ENCODE measurements at places on chromosomes 6 and 20.

GRCh38 chr6:60991427-60992028 lies 1294.5 kb downstream of the KHDRBS2 start:
- DNase-seq = no peak

- DNase-seq = no peak
These were observed 43.0 kb upstream of the KCNK16 start for GRCh38 chr6:39365281-39366074.

DNA sequence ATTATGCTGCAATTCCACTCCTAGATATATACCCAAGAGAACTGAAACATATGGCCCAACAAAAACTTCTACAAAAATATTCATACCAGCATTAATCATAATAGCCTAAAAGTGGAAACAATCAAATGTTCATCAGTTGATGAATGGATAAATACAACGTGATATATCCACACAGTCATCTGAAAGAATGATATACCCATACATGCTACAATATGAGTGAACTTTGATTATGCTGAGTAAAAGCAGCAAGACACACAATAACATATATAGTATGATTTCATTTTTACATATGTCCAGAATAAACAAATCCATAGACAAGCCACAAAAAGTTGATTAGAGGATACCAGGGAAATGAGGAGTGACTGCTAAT lies 30.7 kb downstream of the CDK19 start:
- no peak for DNase-seq

DNA sequence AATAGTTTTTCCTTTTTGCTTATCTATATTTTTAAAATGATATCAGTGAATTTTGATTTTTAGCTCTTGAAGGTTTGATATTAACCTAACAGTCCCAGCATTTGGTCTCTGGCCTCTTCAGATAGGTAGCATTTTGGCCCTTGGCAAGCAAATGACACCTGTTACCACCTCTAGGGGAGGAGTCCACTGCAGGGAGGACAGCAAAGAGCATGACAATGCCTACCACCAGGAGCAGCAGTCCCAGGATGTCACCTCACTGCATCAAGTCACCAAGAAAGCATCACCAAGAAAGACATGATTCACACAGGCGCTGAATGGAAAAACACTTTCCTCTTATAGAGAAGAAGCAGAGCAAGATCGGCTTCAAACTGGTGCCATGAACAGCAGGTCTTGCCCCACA lies 224.3 kb downstream of the UBE3D start:
- no peak for DNase-seq

DNA sequence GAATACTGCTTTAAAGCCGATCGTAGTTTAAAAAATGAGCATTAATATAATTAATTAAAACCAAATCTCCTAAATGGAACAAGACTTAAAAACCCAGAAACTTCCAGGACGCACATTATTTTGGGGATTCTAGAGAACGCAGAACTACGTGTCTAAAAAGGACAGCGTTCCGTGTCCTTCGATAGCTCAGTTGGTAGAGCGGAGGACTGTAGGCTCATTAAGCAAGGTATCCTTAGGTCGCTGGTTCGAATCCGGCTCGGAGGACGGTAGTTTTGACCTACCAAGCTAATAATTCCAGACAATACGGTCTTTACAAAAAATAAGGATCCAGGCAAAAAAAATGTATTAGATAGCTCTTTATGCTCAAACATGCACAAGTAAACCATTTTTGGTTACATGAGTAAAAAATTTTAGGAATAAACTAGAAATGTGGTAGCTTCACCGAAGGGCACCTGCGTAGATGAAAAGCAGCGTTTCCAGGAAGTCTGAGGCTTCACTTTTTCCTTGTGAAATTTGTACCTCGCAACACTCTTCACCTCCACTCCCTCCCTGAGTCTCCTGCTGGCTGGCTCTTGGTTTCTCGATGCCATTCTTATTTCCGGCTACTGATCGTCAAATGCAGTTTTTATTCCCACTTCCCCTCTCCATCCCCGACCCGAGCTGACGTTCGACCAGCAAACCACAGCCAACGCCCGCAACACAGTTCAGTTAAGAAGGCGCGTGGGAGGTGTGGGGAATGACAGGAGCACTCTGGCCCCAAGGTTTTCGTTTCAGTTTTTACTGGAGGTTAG lies 19.6 kb upstream of the ABT1 start:
- DNase-seq = no peak

GRCh38 chr20:51616060-51616459 lies 73.5 kb upstream of the NFATC2 start:
- no peak for DNase-seq

Data from effector memory CD4-positive, alpha-beta T cell (primary cell).